CD8-positive, alpha-beta memory T cell (primary cell): ENCODE measurements at places on chromosomes 1 and 21. TPM values are rescaled to one million over a fixed set of nuclear protein-coding genes. Genes with fewer than 3 reads are reported as not detected.

The SPRTN gene
- polyA plus RNA-seq = 16.6 TPM

The NOTCH2 gene
- 24.7 TPM for polyA plus RNA-seq

The RIPPLY3 gene
- not detected for polyA plus RNA-seq

The CRNN gene
- not detected for polyA plus RNA-seq

The TMEM82 gene
- not detected for polyA plus RNA-seq

The CACHD1 gene
- polyA plus RNA-seq = not detected

The SLC44A3 gene
- 0.83 TPM for polyA plus RNA-seq

The PLA2G2C gene
- polyA plus RNA-seq = not detected

The KANK4 gene
- polyA plus RNA-seq = not detected

The TRIM67 gene
- not detected for polyA plus RNA-seq

The MAP3K21 gene
- polyA plus RNA-seq = 0.54 TPM

The EPHX1 gene
- polyA plus RNA-seq = 1.8 TPM

The ASPM gene
- polyA plus RNA-seq = 0.15 TPM

The CCDC27 gene
- polyA plus RNA-seq = not detected

The SLFNL1 gene
- polyA plus RNA-seq = 0.44 TPM

The GCSAML gene
- not detected for polyA plus RNA-seq

The ACBD3 gene
- 22.3 TPM for polyA plus RNA-seq

The E2F2 gene
- 0.76 TPM for polyA plus RNA-seq

The AIDA gene
- polyA plus RNA-seq = 29.2 TPM

The KCNE2 gene
- polyA plus RNA-seq = not detected

The SPRR1A gene
- not detected for polyA plus RNA-seq

The ITLN1 gene
- polyA plus RNA-seq = not detected

The USP24 gene
- 7.5 TPM for polyA plus RNA-seq

The A3GALT2 gene
- polyA plus RNA-seq = not detected

The TMEM200B gene
- polyA plus RNA-seq = 0.12 TPM

The TACSTD2 gene
- polyA plus RNA-seq = not detected

The NECAP2 gene
- polyA plus RNA-seq = 170 TPM

The FAM72D gene
- polyA plus RNA-seq = not detected

The PSRC1 gene
- polyA plus RNA-seq = 0.59 TPM

The CD1B gene
- polyA plus RNA-seq = not detected

The SLC5A9 gene
- not detected for polyA plus RNA-seq

The SYNC gene
- not detected for polyA plus RNA-seq

The C1orf116 gene
- not detected for polyA plus RNA-seq

The S100B gene
- 24.1 TPM for polyA plus RNA-seq

The DCST1 gene
- not detected for polyA plus RNA-seq

The AK5 gene
- 3.4 TPM for polyA plus RNA-seq

The SEMA6C gene
- 1.5 TPM for polyA plus RNA-seq

The GPR25 gene
- 34.0 TPM for polyA plus RNA-seq

The REN gene
- not detected for polyA plus RNA-seq

The BSND gene
- polyA plus RNA-seq = not detected

The KCNT2 gene
- polyA plus RNA-seq = not detected

The ZNF695 gene
- not detected for polyA plus RNA-seq

The NUP210L gene
- 0.06 TPM for polyA plus RNA-seq
